ENCODE measurements at places on chromosomes 13 and 19.

DNA sequence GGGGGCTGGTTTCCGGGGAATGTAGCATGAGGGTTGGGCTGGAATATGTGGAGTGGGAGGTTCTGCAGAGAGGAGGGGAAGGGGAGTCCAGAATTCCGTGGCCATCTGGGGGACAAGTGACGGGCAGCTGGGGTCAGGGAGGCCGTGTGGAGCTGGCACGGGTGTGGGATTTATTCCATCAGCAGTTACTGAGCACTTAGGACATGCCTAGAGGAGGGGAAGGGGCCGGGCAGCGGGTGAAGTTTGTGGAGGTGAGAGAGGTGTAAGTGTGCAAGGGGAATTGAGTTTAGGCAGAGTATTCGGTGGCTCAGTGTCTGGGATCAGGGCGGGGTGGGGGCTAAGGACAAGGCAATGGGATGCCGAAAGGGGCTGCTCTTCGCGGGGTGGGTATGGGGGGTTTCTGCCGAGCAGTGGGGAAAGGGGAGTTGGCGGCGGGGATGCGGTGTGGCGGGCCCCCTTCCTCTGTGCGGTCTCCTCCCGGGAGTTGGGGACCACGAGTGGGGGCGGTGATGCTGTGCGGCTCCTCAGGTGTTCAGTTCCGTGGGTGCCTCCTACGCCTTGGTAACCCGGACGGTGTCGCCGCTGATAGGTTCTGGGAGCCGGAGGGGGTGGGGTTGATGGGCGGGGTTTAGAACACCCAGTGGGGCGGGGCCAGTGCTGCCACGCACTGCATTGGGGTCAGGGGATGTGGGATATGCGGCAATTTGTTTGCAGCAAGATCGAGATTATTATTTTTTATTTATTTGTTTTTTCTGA is 5.4 kb downstream of the CCDC61 start:
- no peak for DNase-seq

GRCh38 chr13:33080972-33081590 is 64.9 kb downstream of the KL start:
- DNase-seq = no peak

DNA sequence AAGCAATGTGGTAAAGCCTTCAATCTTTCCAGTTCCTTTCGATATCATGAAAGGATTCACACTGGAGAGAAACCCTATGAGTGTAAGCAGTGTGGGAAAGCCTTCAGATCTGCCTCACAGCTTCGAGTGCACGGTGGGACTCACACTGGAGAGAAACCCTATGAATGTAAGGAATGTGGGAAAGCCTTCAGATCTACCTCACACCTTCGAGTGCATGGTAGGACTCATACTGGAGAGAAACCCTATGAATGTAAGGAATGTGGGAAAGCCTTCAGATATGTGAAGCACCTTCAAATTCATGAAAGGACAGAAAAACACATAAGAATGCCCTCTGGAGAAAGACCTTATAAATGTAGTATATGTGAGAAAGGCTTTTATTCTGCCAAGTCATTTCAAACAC is 15.6 kb upstream of the ZNF763 start:
- no peak for DNase-seq

GRCh38 chr19:3712663-3713611 is 4.8 kb downstream of the TJP3 start:
- no peak for DNase-seq

GRCh38 chr19:677201-677600 is 1.0 kb downstream of the FSTL3 start:
- no peak for DNase-seq
